ENCODE measurements at places on chromosomes 16 and 17.

GRCh38 chr17:77450742-77451244, 310.0 kb downstream of the SEC14L1 start:
- no peak for DNase-seq

DNA sequence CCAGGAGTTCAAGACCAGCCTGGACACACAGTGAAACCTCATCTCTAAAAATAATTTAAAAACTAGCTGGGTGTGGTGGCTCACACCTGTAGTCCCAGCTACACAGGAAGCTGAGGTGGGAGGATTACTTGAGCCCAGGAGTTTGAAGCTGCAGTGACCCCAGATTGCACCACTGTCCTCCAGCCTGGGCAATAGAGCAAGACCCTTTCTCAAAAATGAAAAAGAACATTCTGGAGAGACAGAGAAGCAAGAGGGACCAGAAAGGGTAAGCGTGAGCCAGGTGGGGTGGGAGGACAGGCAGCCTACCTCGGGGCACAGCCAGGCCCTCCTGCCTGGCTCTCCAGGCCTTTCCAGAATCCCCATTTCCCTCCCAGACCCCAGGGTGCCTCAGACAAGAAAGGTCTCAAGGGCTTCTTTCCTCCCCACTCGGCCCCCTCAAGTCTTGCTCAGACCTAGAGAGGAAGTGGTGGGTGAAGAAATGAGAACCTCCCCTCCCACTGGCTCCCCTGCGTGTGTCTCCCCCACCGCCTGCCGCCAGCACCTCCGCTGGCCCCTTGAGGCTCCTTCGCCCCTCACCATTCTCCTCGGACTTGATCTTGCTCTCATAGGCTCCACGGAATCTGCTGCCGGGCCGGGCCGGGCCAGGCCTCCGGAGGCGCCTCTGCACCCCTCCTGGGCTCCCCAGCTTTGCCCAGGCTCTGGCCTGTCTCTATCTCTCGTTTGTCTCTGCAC, 503 bp downstream of the C16orf54 start:
- DNase-seq = no peak

- no peak for DNase-seq
Observed at GRCh38 chr17:17846645-17847044, 9.9 kb upstream of the SREBF1 start.

DNA sequence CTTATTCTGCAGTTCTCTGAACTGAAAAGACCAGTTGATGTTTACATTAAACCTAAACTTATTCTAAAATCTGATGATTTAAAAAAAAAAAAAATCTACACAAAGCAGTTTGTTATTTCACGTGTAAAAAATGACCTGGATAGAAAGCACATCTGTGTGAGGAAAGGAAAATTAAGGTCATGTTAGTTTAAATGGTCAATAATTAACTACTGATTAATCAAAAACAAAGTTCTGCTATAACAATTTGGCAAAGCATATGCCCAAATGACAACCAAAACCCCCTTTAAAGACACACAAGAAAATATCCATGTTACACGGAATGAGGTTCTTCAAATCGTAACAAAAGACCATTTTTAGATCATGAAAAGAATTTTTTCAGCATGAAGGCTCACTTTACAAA, 30.4 kb downstream of the CACNG1 start:
- no peak for DNase-seq

DNA sequence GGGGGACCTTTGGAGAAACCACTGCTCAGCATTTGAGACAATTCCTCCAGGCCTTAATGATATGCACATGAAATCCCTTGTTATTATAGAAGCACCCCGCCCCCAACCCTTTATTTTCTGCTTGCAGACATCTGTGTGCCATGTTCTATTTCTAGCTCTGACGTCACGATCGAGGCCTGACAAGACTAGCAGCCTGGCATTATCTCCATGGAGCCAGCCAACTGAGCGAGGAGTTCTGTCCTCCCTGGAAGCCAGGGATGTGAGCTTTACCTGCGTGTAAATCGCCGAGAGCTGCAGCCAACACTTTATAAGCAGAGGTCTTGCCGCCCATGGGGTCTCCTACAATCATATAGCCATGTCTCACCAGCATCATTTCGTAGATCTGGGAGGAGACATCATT, 116.9 kb downstream of the DNAH3 start:
- DNase-seq = peak; percentile 44

DNA sequence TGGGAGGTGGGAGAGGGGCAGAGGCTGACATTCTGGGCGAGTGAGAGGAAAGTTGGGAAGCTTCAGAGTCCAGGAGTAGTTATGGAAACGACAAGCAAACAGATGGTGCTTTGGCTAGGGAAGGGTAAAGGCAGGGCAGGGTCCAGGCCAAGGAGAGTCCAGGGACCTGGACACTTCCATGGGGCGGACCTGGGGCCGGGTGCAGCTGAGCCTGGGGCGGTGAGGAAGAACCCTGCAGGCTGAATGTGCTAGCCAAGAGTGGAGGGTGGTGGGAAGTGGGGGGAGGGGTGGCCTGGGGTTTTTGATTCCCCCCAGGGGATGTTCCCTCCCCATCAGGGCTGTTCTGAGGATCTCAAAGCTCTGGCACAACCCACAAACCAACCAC, 2.6 kb downstream of the PPP1R9B start:
- DNase-seq = no peak

DNA sequence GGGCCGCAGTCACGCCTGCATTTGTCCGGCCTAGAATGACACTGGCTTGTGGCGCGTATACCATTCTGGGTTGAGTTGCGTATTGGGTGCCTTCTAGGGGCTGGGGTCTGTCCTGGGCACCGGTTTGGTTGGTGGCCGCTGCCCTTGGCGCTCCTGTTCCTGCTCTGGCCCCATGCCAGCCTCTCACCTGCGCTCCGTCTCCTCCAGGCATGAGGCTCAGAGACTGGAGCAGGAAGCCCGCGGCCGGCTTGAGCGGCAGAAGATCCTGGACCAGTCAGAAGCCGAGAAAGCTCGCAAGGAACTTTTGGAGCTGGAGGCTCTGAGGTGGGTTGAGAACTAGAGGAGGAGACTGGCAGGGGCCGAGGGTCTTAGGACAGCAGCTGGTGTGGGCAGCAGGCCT, 17.4 kb downstream of the CDIPT start:
- DNase-seq = no peak

DNA sequence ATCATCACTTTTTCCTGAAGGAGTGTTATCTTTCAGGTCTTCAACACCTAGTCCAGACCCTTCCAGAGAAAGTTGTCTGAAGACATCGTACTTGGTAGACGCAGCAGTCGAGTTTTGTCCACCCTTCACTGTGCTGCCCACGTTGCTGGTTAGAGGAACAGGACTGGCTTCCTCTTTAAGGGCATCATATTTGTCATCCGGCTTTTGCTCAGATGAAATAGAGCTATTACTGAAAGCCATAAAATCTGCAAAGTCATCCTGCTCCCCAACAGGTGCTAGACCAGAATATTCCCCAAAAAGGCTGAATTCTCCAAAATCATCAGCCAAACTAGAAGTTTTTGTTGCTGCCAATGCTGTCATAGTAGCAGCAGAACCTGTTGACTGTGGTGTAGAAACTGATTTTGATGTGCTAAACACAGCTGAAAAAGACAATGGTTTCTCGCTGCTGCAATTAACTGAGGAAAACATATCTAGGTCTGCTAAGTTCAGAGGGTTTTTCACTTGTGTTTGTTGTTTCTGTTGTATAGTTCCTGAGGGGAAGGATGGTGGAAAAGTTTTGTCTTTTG, 55.7 kb downstream of the SYNRG start:
- DNase-seq = no peak

GRCh38 chr16:58551496-58551895, 36.2 kb downstream of the SETD6 start:
- no peak for DNase-seq

DNA sequence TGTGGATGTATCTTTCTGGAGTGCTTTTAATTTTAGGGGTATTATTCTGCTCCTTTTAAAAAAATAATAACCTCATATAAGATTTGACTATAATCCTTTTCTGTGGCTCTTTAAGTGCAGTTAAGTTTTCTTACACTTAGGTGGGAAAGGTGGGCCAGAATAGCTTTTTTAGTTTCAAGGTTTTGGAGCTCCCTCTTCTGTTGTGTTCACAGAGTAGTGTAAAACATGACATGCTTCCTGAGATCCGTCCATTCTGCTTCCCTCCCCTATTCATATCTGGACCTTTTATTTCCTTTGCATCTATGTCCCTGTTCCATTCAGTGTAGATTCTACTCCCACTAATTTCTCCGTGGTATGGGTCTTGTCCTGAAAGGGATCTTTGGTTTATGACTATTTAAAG, 12.8 kb downstream of the LRRC36 start:
- DNase-seq = no peak

GRCh38 chr16:70455910-70456309, 1.5 kb downstream of the FCSK start:
- DNase-seq = no peak

GRCh38 chr16:68069511-68070248, 15.5 kb upstream of the NFATC3 start:
- DNase-seq = peak; percentile 92

DNA sequence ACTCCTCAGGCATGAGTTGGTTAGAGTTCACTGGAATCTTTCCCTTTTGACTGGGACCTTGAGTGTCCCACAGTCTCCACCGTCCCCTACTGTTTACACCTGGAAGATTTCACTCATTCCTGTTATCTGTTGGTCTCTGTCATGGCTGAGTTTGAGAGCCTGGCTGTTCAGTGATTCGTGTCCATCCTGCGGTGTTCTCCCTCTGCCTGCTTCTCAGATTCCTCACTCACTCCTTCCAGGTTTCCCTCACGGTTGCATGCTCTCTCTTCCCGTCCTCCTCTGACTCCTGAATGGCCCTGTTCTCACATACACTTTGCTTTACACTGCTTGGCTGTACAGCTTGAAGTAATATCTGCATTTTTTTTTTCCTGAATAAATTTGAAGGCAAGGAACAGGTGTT, 24.5 kb downstream of the OR1D5 start:
- DNase-seq = no peak

GRCh38 chr17:59814685-59815084, 78.1 kb downstream of the TUBD1 start:
- no peak for DNase-seq

- DNase-seq = no peak
Observed at GRCh38 chr16:12090151-12090530, 113.6 kb downstream of the SNX29 start.

GRCh38 chr16:29816694-29817441, 916 bp downstream of the PAGR1 start:
- DNase-seq = peak; percentile 73

GRCh38 chr17:62405451-62405850, 18.2 kb upstream of the METTL2A start:
- no peak for DNase-seq

DNA sequence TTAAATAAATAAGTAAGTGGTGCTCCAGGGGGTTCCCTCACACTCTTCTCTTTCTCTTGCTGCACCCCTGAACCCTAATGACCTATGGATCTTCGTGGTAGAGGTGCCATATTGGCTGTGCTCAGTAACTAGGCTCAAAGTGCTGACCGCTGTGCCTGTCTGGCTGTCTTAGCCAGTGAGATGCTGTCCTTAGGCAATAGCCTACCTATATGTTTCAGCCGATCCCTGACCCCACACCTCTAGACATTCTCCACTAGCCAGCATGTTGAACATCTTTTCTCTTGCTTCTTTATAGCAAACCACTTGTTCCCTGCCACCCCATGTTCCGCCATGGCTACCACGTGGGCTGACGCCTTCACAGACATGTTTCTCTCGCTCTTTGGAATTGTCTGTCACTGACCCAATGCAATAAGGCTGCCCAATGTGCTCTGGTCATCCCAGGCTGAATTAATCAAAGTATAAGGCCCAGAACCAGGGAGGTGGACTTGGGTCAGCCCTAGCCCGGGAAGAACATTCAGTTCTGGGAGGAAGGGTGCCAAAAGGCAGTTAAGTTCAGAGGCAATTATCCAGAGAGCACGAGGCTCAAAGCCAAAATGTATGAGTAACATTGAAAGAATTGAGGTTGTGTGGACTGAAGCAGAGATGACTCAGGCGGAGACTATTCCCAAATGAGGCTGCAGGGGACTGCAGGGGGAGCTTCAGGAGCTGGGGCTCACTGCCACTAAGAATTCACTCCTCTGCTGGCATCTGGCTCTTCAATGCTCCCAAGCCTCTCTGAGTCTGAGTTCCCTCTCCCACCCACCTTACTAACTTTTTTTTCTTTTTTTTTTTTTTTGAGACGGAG, 28.7 kb upstream of the TNRC6A start:
- peak; percentile 72 for DNase-seq

GRCh38 chr17:37546302-37546701, 56.6 kb downstream of the DUSP14 start:
- DNase-seq = peak; percentile 70

DNA sequence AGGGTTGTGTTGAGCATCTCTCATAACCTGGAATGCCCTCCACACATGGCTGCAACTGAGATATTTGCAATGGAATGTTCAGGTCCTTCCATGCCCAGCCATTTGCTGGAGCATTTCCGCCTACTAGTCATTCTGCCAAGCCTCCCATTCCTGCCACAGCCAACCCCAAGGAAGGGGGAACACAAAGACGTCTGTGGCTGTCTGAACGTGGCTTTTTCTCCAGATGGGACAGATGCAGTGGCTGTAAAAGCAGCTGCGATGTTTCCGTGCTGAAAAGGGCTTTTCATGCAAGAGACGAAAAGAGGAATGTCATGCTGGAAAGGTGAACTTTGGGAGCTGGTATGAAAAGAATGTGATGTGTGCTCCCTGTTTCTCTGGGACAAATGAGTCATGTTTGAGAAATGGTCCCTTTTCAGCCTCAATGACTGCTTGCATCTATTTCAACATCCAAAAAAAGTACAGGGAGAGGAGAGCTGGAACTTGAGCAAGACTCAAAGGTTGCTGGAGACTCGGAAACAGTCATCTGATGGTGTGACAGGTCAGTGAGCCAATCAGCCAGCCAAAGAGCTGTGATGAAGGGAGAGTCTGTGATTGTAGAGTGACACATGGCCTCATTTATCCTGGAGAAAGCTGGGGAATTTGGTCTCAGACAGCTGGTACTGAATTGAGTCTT, 208.9 kb downstream of the SHISA9 start:
- peak; percentile 53 for DNase-seq

DNA sequence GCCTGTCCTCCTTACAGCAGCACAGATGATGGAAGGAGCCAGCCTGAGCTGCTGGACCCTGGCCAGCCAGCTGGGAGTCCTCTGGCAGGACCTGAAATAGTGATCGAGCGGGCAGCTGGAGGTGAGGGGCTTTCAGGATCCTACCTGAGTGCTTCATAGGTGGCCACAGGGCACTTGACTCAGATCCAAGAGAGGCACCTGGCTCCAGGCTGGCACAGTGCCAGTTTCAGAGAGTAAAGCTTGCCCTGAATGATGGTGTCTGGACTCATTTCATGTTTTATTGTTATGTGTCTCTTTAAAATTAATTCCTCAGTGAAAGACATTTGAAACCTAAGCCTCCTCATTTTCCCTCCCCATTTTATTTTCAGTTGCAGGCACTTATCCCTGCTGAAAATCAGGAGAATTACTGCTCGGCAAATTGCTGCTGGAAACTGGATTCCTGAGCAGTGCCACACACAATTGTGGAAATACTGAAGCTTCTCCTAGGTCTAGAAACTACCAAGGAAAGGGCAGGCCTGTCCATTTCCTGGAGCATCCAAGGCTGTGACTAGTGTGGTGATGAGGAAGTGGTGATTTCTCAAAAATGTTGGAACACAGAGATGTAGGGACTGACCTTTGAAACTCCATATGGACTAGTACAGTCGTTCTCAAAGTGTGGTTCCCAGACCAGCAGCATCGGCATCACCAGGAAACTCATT, 16.1 kb upstream of the ADAMTS18 start:
- peak; percentile 59 for DNase-seq

Measured in tongue (tissue), 3 donors.